ENCODE measurements at places on chromosomes 1 and 21.

GRCh38 chr1:88462488-88463261, 221.4 kb upstream of the PKN2 start:
- DNase-seq: peak; percentile 64

- DNase-seq: no peak
Observed at GRCh38 chr1:152613511-152613910, at the start of gene LCE3B. TSS of gene LCE3B (plus strand) at chr1:152613811. CDS start at chr1:152613811, 0 bp downstream.

- DNase-seq: peak; percentile 68
Observed at GRCh38 chr1:211639475-211640300, 35.7 kb downstream of the NEK2 start.

DNA sequence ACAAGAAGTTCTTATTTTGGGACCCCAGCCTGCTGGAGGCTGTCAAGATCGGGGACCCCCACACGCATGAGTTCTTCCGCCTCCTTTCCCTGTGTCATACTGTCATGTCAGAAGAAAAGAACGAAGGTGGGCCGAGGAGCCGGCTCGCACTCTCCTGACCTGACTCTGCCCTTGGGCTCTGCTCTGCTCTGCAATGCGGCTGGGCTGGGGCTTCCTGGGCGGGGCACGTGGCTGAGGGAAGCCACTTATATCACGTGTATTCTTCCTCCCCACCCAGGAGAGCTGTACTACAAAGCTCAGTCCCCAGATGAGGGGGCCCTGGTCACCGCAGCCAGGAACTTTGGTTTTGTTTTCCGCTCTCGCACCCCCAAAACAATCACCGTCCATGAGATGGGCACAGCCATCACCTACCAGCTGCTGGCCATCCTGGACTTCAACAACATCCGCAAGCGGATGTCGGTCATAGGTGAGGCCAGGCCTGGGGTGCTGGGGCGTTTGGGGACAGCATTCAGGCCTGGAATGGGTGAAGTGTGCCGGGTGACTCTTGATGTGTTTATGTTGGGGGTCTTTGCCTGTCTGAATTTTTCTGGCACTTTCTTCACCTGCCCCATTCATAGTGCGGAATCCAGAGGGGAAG, 17.6 kb downstream of the ATP8B2 start:
- DNase-seq: no peak

- DNase-seq: no peak
Observed at GRCh38 chr1:197738927-197739326, 36.4 kb downstream of the DENND1B start.

Data from AG08396 (cell line).